Body of pancreas (tissue), 4 donors: ENCODE measurements at places on chromosomes 16 and 17. TPM values are rescaled to one million over a fixed set of nuclear protein-coding genes. Genes with fewer than 3 reads are reported as not detected.
A peak's percentile ranks its signal among the peaks of the same experiment; 100 is the strongest.

The NPIPA2 gene
- not detected for total RNA-seq

The EFNB3 gene
- 0.33 TPM for total RNA-seq

GRCh38 chr17:48546924-48547807, 2.3 kb upstream of the HOXB2 start:
- no peak for DNase-seq

- peak; percentile 87 for DNase-seq
Measured at GRCh38 chr17:67390646-67391361, 13.7 kb downstream of the PITPNC1 start.

- no peak for DNase-seq
Measured at GRCh38 chr17:55279788-55280187, 15.0 kb downstream of the HLF start.

The ADORA2B gene
- 1.3 TPM for total RNA-seq

DNA sequence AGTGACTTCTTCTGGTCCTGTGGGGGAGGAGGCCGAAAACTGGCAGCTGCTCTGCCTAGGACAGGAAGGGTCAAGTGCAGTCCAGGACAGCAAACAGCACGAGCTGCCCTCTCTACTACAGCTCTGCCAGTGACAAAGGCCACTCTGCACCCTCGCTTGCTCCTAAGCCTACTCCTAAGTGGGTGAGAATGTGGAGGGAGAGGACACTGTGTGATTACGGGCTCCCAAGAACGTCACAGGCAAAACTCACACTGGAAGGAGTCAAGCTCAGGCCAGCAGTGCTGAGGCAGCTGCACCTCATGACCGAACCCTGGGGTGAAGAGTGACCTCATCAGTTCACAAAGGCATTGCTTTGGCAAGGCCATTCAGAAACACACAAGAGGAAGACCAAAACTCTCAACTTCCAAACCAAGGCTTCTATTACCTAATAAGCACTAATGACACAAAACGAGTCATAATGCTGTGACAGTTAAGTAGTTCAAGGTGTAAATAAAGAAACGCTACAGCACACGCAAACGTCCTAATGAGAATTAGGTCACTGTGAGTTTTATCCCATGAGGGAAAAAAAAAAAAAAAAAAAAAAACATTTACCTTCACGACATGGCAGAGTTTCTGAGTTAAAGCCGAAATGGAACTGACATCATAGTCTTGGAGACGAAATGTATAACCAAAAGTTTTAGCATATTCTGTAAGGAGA, 35.1 kb downstream of the MARF1 start:
- DNase-seq = peak; percentile 33

GRCh38 chr16:55562936-55563335, 3.5 kb upstream of the CAPNS2 start:
- no peak for DNase-seq

The IL21R gene
- total RNA-seq = 0.26 TPM

The TBC1D3K gene
- not detected for total RNA-seq

GRCh38 chr17:35022536-35023063, 40.9 kb downstream of the RFFL start:
- DNase-seq = peak; percentile 27

- DNase-seq = no peak
Measured at GRCh38 chr17:10147761-10148415, 50.5 kb downstream of the GAS7 start.

DNA sequence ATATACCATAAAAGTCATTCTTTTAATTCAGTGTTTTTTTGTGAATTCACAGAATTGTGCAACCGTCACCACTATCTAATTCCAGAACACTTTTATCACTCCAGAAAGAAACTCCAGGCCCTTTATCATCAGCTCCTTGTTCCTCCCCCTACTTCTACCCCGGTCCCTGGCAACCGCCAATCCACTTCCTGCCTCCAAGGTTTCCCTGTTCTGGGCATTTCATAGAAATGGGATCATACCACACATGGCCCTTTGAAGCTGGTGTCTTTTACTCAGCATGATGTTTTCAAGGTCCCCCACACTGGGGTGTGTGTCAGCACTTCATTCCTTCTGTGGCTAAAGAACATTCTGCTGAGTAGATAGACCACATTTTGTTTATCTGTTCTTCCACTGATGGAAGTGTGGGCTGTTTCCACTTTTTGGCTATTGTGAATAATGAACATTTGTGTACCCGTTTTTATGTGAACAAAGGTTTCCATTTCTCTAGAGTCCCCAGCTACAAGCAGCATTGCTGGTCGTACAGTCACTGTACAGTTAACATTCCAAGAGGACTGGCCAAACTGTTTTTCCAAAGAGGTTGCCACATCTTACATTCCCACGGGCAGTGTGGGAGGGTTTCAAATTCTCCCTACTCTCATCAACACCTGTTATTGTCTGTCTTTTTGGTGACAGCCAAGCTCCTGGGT, 75.8 kb upstream of the ZNF469 start:
- no peak for DNase-seq

DNA sequence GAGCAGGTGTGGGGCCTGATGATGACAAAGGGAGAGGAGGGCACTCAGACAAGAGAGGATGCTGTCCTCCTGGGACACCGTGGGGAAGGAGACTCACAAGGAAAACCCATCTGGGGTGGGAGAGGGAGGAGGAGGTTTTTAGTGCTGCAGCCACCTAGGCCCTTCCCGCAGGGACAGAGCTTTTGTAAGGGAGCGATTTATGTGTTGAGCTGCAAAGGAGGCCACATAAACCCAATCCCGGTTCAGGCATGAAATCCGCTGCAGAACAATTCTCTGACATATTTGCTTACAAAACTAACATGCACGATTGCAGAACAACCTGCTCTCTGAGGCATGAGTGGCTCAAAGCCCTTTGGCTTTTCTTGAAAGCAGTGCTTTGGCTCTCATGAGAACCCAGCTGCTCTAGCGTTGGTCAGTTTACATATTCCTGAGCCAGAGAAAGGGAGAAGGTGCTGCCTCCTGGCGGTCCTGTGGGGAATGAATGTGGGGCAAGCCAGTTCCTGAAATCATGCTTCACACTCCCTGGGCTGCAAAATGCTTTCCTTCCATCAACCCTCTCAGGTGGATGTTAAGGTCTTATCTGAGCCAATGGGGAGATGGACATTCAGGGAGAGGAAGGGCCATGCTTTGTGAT, 122.4 kb upstream of the NLRP1 start:
- DNase-seq = peak; percentile 44

- DNase-seq = no peak
Measured at GRCh38 chr17:45814622-45815606, 29.8 kb upstream of the SPPL2C start.

DNA sequence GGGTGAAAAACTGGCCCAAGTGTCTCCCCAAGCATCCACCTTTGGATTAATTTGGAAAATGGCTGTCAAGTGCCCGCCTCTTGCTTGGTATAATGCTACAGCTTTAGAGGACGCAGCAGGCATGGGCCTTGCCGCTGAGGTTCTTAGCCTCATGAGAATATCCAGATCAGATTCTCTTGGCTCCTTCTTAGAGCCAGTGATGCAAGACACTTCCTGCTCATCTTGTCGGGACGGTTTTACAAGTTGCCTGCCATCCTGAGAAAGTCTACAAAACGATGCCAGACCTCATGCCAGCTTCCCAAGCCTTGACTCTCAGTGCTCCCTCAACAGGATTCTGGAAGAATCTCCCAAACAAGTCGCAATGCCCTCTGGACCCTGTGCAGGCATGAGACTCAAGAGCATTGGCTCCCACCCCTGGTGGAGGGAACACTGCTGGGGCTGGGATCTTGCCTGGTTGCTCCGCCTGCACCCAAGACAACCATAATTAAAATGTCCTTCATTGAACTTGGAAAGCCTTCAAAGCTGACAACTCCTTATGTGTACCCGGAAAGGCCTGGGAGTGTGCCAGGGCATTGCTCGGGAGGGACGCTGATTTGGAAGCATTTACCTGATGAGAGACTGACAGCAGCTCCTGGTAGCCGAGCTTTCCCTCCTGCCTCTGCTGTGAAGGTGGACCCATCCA, 25.8 kb upstream of the STH start:
- peak; percentile 62 for DNase-seq

- no peak for DNase-seq
Measured at GRCh38 chr16:11459722-11460121, 114.5 kb downstream of the RMI2 start.

- no peak for DNase-seq
Measured at GRCh38 chr17:80449930-80450576, 26.4 kb downstream of the NPTX1 start.

The TEKT5 gene
- total RNA-seq = not detected

- DNase-seq = peak; percentile 56
Measured at GRCh38 chr17:82019690-82020571, 2.7 kb downstream of the CENPX start.

- DNase-seq = no peak
Measured at GRCh38 chr16:25553711-25554436, 137.9 kb upstream of the HS3ST4 start.

The GALR2 gene
- total RNA-seq = 0.52 TPM

- DNase-seq = no peak
Measured at GRCh38 chr17:59361916-59362810, 30.7 kb downstream of the YPEL2 start.

GRCh38 chr16:72657791-72658190, 390.1 kb downstream of the ZFHX3 start:
- DNase-seq = no peak

The CTRB1 gene
- total RNA-seq = 20,352 TPM

DNA sequence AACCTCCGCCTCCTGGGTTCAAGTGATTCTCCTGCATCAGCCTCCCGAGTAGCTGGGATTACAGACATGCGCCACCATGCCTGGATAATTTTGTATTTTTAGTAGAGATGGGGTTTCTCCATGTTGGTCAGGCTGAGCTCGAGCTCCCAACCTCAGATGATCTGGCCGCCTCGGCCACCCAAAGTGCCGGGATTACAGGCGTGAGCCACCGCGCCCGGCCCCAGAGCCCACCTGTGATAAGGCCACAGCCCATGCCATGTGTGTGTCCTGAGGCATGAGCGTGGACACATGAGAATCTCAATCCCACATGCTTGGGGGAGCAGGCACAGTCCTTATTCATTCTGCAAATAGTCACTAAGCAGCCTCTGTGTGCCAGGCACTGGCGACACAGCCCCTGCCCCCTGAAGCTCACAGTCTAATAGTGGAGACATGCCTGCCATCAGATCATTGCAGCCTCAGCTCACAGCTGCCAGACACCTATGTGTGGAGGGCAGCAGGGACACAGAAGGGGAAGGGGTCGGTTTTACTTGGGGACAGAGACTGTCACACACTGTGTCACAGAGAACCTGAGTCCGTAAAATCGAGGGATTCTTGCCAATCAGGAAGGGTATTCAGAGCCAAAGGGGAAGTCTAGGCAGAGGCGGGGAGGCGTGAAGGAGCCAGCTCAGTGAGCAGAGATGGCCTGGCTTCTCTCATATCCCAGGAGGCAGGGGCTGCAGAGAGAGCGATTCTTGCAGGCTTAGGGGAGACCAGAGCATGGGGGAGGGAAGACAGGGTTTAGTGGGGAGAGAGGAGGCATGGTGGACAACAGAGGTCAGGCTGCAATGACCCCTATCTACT, 9.4 kb upstream of the ABCC3 start:
- no peak for DNase-seq

- peak; percentile 92 for DNase-seq
Measured at GRCh38 chr17:57889892-57890856, 40.3 kb upstream of the MRPS23 start.

- no peak for DNase-seq
Measured at GRCh38 chr16:27346819-27347218, 33.0 kb downstream of the IL4R start.

The EVPL gene
- 4.9 TPM for total RNA-seq

DNA sequence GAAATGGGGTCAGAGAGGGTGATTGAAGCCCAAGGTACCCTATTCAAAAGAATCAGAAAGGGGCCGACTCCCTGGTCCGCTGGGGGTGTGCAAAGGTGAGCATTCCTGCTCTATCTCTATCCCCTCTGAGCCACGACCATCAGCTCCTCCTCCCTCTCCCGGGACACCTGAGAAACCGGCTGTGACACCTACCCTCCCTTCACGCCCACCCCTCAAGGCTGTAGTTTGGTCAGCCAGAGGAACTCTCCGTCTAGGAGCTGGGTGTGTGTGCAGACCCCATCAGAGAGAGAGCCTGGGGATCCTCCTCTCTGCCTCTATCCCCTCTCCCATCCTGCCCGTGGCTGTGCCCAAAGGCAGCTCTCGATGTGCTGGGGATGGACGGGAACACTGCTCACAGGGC, 27.6 kb upstream of the DLX4 start:
- DNase-seq = no peak

DNA sequence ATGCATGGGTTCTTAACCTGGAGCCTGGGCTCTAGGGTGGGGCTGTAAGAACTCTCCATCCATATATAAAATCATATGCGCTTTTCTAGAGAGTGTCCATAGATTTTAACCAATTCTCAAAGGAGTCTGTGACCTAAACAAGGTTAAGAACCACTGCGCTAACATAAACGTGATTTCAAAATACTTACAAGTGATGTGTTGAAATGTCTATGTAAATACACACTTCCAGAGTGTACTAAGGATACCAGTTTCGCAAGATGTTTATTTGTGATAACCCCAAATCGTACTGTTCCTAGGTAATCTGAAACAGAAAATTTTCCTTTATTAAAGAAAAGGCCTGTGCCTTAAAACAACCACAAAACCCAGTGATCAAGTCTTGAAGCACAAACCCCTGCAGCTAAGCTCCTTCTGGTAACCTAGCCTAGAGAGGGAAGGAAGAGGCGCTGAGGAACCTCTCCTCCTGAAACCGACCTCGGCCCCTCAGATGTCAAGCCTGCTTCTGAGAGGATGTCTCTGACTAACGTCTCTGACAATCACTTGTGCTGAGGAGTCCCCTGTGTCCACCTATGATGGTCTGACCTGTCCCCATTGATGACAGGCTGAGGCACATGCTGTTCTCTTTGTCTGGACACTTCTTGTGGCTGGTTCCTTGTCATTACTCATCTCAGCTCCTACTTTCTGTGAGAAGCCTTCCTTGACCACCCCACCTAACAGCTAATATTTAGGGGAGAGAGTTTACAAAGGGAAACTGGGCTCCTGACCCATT, 32.2 kb downstream of the SNN start:
- DNase-seq = no peak

The UNC119 gene
- 25.7 TPM for total RNA-seq

DNA sequence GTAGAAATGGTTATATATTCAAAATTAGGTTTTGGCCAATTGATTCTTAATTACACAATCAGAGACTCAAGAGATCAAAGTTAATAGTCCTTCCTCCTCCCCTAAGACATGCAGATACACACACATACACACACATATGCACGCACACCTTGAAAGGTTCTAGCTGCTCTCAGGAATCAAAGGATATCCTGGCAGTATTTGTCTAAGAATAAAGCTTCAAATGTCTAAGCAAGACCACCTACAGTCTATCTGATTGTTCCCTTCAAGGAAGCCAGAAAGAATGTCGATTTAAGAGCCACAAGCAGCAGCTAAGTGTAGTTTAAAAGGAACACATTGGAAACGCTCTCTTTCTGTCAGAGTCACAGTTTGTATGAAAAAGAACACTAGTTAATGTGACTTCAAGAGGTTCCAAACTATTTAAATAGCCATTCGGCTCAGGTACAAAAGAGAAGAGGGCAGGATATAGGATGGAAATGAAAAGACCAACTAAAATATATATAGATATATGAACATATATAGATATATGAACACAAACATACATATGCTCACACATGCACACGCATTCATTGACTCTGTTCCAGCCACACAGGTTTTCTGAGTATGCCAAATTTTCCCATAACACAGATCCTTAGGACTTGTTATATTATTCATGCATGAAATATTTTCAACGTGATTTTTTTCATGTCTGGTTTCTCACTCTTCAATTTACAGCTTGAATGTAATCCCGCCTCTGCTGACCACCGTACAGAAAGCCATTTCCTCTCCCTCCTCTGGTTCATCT, 79.0 kb downstream of the CDH8 start:
- DNase-seq = no peak

The DNAAF8 gene
- total RNA-seq = under 0.01 TPM
